ENCODE measurements at places on chromosomes 6 and 20.

- DNase-seq: no peak
Observed at GRCh38 chr6:37576336-37576737, 76.6 kb upstream of the CCDC167 start.

- DNase-seq: no peak
Observed at GRCh38 chr20:64140061-64140931, 24.0 kb upstream of the MYT1 start.

GRCh38 chr20:61263084-61263695, 11.1 kb downstream of the CDH4 start:
- no peak for DNase-seq

DNA sequence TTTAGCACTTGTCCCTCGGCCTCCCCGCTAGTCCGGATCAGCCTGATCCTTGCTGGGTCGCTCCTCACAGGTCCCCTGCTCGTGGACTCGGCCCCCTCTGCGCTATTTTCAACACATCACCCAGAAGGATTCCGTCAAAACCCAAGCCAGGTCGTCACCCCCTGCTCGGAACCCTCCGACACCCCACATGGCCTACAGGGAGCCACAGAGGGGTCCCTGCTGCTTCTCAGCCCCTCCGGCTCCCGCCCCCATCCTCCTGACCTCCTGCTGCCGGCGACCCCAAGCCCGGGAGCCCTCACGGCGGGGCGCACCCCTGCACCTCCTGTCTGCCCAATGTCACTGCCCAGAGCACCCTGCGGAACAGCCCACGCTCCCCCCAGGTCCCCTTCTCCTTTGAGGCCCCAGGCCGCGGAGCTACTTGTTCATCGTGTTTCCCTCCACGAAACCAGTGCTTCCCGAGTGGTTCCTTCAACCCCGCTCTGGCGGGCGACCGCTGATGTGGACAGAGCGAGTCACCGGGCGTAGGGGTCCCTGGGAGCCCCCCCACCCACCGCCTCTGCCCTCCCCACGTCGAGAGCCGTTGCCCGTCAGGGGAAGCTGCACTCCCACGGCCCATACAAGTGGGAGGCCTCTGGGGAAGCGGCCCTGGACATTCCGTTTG, 638 bp upstream of the MYL9 start:
- no peak for DNase-seq

GRCh38 chr6:55034752-55035151, 139.6 kb upstream of the HCRTR2 start:
- DNase-seq: no peak

Data from GM12878 (cell line).